SHP77 (cell line): ENCODE measurements at places on chromosomes 7 and 10.

DNA sequence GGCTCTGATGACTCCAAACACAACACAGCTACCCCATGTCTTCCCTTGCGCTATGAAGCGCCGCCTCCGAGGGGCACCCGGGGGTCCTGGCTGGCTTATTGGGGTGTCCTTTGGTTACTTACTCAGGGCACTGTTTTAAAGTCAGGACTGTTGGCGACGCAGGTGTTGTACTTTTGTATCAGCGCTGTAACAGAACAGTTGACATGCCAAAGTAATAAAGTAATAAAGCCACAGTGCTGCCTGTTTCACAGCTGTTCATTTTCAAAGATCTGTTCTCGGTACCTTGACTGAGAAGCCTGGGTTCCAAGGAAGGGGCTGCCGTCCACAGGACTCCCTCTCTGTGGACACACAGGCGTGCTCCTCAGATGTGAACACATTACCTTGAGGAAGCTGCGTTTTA lies 64.1 kb downstream of the WDR37 start:
- DNase-seq, result no peak

DNA sequence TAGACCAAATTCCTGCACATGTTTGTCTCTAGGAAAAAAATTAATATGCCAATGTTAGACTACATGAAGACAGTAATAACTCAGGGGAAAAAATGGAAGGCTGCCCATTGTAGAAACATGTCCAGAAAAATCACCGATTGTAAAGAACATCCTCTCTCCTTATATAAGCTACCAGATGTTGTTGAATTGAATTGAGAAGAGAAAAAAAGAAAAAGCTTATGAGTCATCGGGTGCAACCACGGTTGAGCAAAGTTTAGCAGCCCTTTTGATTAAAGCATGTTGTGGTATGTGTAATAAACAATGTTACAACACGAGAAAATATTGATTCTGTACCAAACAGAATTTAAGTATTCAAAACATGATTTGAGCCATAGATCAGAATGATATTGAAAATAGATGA lies 102.3 kb upstream of the ARHGAP21 start:
- DNase-seq, result no peak

GRCh38 chr7:17903337-17903736 lies 37.0 kb downstream of the SNX13 start:
- DNase-seq, result no peak

GRCh38 chr7:44881610-44882009 lies 3.7 kb downstream of the PURB start:
- DNase-seq, result no peak

DNA sequence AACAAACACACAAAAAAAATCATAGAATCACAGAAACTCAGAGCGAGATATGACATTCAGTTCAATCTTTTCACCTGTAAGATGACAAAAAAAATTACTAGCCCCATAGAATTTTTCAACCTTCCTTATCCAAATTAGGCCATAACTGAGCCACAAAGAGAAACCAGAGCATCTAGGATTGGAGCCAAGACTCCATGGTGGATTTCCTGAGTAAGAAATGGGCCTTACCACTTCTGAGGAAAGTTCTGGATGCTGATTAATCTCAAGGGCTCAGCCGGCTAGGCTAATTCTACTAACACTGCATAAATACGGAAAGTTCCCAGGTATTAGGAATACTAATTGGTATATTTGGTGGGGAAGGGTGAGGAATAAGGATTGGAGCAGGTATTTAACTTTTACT lies 16.8 kb downstream of the LIPM start:
- no peak for DNase-seq

- no peak for DNase-seq
These were observed 64.9 kb downstream of the INSIG1 start for GRCh38 chr7:155362380-155363145.

DNA sequence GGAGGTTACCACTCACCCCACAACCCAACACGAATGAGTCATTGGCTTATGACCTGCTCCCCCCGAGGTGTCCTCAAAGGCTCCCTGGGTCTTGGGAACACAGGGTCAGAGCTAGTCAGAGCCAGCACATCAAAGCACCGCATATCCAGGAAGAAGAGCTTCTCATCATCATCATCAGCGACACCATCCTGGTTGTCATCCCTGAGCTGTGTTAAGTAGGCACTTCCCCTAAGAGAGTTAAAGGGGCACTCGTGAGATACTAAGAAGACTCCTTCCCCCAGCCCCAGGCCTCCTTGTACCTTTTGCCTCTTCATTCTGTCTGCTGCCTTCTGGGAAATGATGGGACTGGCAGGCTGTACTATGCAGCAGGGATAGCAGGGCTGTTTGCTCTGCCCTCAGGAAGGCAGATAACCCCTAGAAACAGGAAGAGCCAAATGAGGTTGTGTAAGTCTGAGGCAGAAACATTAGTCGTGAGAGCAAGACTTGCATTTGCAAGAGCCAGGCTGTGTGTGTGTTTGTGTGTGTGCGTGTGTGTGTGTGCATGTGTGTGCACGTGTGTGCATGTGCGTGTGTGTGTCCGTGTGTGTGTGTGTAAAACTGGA lies 11.1 kb upstream of the CPA1 start:
- no peak for DNase-seq

- DNase-seq, result no peak
These were observed 49.7 kb downstream of the CDK1 start for GRCh38 chr10:60827791-60828488.

GRCh38 chr7:147492606-147493005 lies 1098.0 kb upstream of the C7orf33 start:
- DNase-seq, result no peak

GRCh38 chr7:12418452-12418851 lies 14.8 kb upstream of the VWDE start:
- DNase-seq, result no peak

- no peak for DNase-seq
These were observed 2.4 kb upstream of the ST7 start for GRCh38 chr7:116950889-116951351.

DNA sequence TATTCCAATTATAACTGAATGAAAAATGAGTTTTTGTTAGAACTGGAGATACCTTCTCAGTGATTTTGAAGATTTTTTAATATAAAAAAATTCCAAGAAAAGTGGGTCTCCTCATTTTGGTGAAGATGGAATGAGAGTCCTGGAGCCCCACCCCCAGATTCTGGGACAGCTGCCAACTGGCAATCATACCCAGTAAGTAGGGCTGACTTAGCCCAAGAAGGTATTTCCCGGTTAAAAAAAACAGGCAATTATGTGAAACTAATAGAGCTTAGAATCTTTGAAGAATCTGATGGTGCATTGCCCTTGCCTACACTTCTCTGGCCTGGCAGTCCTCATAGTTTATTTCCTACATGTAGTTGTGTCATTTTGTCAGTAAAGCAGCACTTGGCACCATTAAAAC lies 52.8 kb upstream of the VWDE start:
- DNase-seq, result no peak

GRCh38 chr7:99096124-99096887 lies 47.6 kb downstream of the SMURF1 start:
- DNase-seq, result no peak

GRCh38 chr7:5690931-5691473 lies 90.5 kb downstream of the RNF216 start:
- DNase-seq, result no peak

- no peak for DNase-seq
These were observed 16.0 kb downstream of the PAPSS2 start for GRCh38 chr10:87675396-87676376.

DNA sequence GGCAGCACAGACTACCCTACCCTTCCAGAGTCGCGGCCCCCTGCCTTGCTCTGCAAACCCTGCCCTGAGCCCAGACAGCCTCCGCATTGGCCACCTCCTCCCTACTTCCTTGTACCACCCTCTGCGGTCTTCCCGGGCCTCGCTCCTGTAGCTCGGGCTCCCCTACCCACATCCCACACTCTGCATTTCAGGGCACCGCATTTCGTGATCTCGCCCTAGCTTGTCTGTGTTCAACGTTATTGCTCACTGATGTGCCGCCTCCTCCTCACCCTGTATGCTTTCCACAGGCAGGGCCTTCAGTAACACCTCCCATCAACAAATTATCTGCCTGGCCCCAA lies 6.6 kb downstream of the PDIA4 start:
- no peak for DNase-seq

DNA sequence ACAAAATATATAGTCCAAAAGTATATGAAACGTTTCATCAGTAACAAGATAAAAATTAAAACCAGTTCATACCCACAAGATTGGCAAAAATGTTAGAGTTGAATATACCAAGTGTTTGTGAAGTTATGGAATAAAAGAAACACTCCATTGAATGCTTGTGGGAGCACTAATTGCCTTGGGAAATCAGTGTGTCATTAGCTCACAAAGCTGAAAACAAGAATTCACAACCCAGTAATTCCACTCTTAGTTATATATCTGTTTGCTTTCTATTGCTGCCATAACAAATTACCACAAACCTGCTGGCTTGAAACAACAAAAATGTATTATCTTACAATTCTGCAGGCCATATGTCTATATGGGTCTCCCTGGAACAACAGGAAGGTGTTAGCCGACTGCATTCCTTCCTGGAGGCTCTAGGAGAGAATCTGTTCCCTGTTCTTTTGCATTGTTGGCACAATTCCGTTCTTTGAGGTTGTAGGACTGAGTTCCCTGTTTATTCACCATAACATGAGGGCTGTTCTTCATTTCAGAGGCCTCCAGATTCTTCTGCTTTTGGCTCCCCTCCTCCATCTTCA lies 45.7 kb downstream of the SEM1 start:
- no peak for DNase-seq

DNA sequence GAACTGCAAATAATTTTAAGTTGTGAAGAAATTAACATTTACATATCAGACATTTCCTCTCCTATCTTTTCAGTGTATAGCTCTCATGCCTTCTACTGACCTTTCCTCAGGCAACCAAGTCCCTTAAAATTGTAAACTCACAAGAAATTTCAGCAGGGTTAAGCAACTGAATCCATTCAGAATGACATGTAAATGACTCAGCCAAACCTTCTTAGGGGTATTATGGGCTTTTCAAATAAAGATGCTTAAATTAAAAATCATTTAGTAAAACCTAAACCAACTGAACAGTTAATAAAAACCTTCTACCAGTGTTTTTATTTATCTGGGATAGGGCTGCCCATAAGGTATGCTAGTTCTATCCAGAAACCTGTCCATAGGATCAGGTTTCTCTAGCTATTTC lies 20.7 kb downstream of the WAPL start:
- no peak for DNase-seq

GRCh38 chr10:128003521-128003920 lies 96.6 kb downstream of the PTPRE start:
- no peak for DNase-seq

DNA sequence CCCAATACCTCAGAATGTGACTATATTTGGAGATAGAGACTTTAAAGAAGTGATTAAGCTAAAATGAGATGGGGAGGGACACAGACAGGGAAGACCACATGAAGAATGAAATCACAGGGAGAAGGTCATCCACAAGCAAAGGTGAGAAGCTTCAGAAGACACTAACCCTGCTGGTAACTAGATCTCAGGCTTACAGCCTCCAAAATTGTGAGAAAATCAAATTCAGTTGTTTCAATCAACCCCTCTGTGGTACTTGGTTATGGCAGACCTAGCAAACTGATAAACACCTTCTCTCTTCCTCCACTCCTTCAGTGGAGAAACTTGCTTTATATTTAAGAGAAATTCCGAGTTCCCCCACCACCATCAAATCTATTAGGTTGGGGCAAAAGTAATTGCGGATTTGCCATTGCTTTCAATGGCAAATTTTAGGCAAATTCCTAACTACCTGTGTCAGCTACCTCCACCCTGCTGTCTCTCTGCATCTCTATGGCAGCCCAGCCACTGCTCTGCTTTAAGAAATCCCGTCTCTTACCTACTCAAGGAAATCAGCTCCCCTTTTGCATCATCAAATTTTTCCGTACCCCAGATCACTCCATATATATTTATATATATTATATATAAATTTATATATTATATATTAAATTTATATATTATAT lies 38.2 kb downstream of the SEMA3E start:
- DNase-seq, result no peak

DNA sequence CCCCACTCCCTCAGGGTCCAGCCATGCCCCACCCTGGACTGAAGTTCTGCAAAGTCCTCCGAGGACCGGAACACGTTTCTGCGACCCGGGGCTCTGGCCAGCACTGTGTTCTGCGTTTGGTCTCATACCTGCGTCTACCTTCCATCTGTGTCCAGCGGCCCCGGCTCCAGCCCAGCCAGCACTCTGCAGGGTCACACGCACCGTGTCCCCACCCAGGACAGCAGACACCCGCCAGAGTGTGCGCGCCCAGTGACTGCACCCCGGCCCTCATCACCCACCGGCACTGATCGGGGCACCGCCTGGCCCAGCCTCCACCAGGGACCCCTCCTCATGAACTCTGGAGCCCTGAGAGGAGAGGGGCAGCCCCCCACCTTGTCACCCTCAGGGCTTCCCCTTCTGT lies 20.3 kb downstream of the SLC29A4 start:
- no peak for DNase-seq

DNA sequence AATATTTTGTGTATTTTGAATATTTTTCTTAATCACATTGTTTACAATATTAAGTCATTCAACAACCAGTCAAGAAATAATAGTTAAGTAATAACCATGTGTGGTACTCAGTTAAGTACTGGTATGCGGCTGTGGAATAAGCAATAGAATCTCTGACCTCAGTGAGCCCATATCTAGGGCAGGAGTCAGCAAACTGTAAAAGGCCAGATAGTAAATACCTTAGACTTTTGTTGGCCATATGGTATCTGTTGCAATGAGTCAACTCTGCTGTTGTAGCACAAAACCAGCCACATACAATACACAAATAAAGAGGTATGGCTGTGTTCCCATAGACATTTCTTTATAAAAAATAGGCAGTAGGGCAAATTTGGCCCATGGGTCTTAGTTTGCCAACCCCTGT lies 311.6 kb upstream of the SEMA3A start:
- no peak for DNase-seq
